ENCODE measurements at places on chromosomes 2 and 18.

DNA sequence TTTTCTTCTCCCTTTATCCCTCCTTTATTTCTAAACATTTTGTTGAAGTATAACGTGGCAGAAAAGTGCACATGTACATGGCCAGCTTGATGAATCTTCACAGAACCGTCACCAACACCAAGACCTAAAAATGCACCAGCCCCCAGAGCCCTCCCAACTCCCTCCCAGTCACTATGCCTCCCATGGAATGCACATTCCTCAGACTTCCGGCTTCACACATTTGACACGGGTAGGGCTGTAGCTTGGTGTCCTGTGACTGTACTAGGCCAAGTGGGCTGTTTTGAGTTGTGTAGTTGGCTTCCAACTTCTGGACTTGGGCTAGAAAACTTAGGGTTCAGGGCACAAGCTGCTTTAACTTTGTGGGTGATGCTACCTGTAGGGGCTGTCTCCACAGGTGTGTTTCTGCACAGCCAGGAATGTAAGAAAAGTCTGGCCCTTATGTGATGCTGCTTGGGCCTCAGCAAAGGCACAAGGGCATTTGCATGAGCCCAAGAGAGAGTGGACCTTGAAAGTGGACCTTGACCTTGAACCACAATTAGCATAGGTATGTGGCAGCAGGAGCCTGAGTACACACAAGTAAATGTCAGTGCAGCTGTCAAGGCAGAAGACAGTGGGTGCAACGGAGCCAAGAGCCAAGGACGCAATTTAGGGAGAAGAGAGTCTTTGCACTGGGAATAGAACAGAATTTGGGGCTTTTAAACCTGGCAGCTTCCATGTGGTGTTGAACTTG lies 78.4 kb downstream of the SEPTIN10 start:
- no peak for DNase-seq

- DNase-seq, result no peak
These were observed 90.2 kb upstream of the SPATS2L start for GRCh38 chr2:200216310-200216709.

DNA sequence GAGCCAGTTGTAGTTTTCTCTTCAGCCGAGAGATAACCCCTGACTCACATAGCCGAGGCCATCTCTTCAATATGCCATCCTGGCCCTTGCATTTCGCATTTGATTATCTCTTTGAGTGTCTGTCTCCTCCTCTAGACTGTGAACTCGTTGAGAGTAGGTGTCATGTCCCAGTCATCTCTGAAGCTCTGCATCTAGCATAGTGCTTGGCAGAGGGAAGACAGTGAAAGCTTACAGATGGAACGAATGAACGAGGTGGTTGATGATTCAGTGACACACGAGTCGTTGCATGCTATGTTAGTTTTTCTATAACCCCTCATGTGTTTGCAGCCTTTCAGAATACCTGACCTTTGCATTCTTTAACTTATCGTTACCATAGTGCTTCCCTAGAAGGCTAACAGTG lies 59.9 kb upstream of the CYRIA start:
- DNase-seq, result no peak

GRCh38 chr18:74508366-74508765 lies 12.2 kb downstream of the CNDP2 start:
- DNase-seq, result no peak

DNA sequence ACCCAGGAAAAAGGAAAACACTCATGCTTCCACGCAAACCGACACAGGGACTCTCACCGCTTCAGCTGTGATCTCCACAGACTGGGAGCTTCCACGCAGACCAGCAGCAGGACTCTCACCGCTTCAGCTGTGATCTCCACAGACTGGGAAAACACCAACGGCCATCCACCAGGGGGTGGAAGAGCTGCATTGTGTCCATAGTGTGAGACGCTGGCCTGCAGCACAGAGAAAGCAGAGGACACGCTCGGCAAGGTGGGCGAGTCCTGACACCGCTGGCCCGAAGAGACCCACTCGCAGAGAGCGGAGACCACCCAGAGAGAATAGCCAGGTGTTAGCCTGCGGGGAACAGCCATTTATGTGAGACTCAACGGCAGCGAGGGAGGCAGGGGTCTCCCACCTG lies 42.5 kb upstream of the NFATC1 start:
- DNase-seq, result no peak
